ENCODE measurements at places on chromosomes 1 and 21. TPM values are rescaled to one million over a fixed set of nuclear protein-coding genes. Genes with fewer than 3 reads are reported as not detected.

DNA sequence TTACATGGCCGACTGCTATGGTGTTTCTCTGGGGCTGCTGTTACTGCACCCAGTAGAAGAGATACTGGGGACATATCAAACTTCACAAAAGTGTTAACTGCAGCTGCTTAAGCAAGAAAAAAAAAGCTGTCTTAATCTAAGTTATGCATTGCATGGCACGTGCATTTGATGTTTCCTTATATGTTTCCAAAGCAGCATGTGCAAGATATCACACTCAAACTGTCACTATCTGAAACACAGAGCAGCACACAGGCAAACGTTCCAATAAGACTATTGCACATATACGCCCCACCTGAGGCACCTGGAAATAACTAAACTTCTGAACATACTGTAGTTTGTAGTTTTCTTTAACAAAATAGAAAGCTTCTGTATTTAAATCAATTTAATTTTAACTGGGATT is 671.4 kb upstream of the ADGRL2 start:
- H3K4me3 ChIP-seq: no peak overlapping the region
- no peaks in the 10 kb centered on the region for H3K27me3 ChIP-seq
- H3K36me3 ChIP-seq: no peaks in the 10 kb centered on the region
- no peak overlapping the region for H3K27ac ChIP-seq
- DNase-seq: no peak

GRCh38 chr1:88451856-88452255 is 232.2 kb upstream of the PKN2 start:
- H3K27ac ChIP-seq: no peak overlapping the region
- no peaks in the 10 kb centered on the region for H3K36me3 ChIP-seq
- no peak overlapping the region for H3K4me3 ChIP-seq
- no peaks in the 10 kb centered on the region for H3K27me3 ChIP-seq
- DNase-seq: no peak

GRCh38 chr21:44697811-44698734 is 1.1 kb downstream of the KRTAP10-12 start:
- no peaks in the 10 kb centered on the region for H3K36me3 ChIP-seq
- peaks cover 3% of the 10 kb centered on the region for H3K4me1 ChIP-seq
- DNase-seq: no peak
- H3K27ac ChIP-seq: no peak overlapping the region

GRCh38 chr1:67313934-67314671 is 6.4 kb downstream of the IL12RB2 start:
- DNase-seq: no peak
- H3K4me3 ChIP-seq: peak overlapping the region; percentile 47
- peak overlapping the region; percentile 95 for H3K27ac ChIP-seq
- H3K36me3 ChIP-seq: peaks cover 57% of the 10 kb centered on the region
- H3K27me3 ChIP-seq: no peaks in the 10 kb centered on the region

The SPRR1A gene
- not detected for total RNA-seq

- no peak overlapping the region for H3K4me3 ChIP-seq
- peaks cover 15% of the 10 kb centered on the region for H3K36me3 ChIP-seq
- DNase-seq: no peak
- peaks cover 18% of the 10 kb centered on the region for H3K4me1 ChIP-seq
- H3K27ac ChIP-seq: no peak overlapping the region
Measured at GRCh38 chr1:246631426-246631825, 65.2 kb downstream of the CNST start.

The NR1I3 gene
- total RNA-seq: not detected

DNA sequence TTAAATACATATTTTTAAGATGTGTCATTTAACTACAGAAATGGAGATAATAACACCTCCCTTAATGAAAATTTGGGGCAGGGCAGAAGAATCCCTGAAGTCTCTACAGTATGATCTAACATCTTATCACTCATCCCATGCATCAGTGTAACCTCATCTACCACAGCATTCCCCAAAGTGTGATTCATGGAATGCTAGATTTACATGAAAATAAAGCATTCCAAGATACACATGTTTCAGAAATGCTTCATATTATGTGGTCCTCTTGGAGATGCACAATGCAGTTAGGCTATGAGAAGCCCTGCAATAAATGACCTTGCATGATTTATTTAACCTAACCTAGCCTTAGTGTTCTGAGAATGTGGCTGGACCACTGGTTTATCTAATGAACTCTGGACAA is 166.9 kb upstream of the SYT6 start:
- no peak for DNase-seq
- H3K4me3 ChIP-seq: no peak overlapping the region

- no peak overlapping the region for H3K27ac ChIP-seq
- DNase-seq: no peak
- H3K4me1 ChIP-seq: peaks cover 12% of the 10 kb centered on the region
- H3K27me3 ChIP-seq: peaks cover 64% of the 10 kb centered on the region
Measured at GRCh38 chr1:178091986-178092745, 1.7 kb upstream of the RASAL2 start.

DNA sequence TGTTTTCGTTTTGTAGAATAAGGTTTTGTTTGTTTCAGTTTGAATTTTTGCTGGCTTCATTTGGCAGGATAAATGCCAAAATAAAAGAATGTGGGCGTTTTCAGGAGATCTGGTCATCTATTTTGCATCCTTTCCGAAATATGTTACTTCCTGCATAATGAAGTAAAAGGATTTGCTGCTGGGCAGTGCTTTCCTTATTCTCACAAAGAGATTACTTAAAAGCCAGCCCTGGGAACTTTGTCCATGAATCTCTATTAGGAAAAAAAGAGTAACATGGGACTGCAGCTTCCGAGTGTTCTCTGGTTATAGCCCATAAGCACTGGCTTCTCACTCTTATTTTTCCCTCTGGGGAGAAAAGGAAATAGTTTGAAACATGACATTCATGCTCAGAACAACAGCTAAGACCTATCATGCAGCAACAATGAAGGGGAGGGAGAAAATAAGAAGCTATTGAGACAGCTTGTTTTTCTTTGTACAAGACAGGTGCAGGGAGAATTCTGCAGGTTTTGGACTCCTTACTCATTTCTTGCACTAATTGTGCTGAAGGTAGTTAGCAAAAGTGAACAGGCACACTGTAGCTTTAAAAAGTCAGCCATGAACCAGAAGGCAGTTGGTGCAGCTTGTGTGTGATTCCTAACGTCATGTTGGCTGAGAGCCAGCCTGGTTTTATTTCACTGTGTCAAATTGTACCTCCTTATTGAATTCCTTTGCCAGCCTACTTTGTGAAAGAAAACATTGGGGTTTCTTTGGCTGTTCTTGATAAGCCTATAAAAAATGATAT is at the start of gene SAMD13:
SAMD13 (plus strand) TSS at position 705 of the 781 bp plus-strand sequence. CDS start 1,527 bp downstream, outside the sequence.
- H3K4me1 ChIP-seq: peaks cover 48% of the 10 kb centered on the region
- H3K36me3 ChIP-seq: no peaks in the 10 kb centered on the region
- H3K27me3 ChIP-seq: no peaks in the 10 kb centered on the region
- H3K27ac ChIP-seq: no peak within 1 kb of the TSS

- peaks cover 16% of the 10 kb centered on the region for H3K36me3 ChIP-seq
- no peak for DNase-seq
- H3K4me1 ChIP-seq: no peaks in the 10 kb centered on the region
- H3K27me3 ChIP-seq: no peaks in the 10 kb centered on the region
- H3K4me3 ChIP-seq: no peak overlapping the region
Measured at GRCh38 chr1:103509250-103509649, 16.2 kb upstream of the RNPC3 start.

- DNase-seq: no peak
- no peak overlapping the region for H3K27ac ChIP-seq
- H3K4me3 ChIP-seq: no peak overlapping the region
Measured at GRCh38 chr1:86581231-86581630, 34.4 kb downstream of the CLCA4 start.

- no peaks in the 10 kb centered on the region for H3K4me1 ChIP-seq
- DNase-seq: no peak
- H3K27me3 ChIP-seq: peaks cover 4% of the 10 kb centered on the region
- no peaks in the 10 kb centered on the region for H3K36me3 ChIP-seq
- H3K27ac ChIP-seq: no peak overlapping the region
Measured at GRCh38 chr1:183296782-183297181, 110.7 kb downstream of the LAMC2 start.

The PRAMEF8 gene
- total RNA-seq: not detected

The LCE2C gene
- total RNA-seq: not detected

The KRTAP7-1 gene
- total RNA-seq: not detected

The ANKRD45 gene
- not detected for total RNA-seq

DNA sequence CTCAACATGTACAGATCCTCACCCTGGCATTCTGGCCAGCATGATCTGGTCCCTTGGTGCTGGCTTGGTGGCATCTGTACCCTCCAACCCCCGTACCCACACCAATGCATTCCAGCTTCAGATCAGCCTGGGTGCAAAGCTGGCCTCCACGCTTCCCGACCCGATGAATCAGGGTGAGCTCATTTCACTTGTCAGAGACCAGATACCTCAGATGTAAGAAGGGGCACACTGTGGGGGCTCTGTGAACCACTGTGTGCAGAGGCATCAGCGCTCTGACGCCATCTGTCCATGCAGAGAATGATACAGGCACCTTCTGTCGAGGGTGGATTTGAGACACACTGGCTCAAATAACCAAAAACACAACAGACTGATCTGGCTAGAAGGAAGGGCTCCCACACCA is 76.6 kb downstream of the DMRTB1 start:
- H3K27me3 ChIP-seq: no peaks in the 10 kb centered on the region
- no peaks in the 10 kb centered on the region for H3K36me3 ChIP-seq
- no peaks in the 10 kb centered on the region for H3K4me1 ChIP-seq
- H3K27ac ChIP-seq: no peak overlapping the region

GRCh38 chr1:54266195-54266594 is 66.2 kb downstream of the MRPL37 start:
- peaks cover 14% of the 10 kb centered on the region for H3K4me1 ChIP-seq
- H3K27ac ChIP-seq: no peak overlapping the region
- H3K4me3 ChIP-seq: no peak overlapping the region
- no peaks in the 10 kb centered on the region for H3K27me3 ChIP-seq

- H3K27me3 ChIP-seq: no peaks in the 10 kb centered on the region
- H3K27ac ChIP-seq: no peak overlapping the region
- no peaks in the 10 kb centered on the region for H3K4me1 ChIP-seq
- no peak overlapping the region for H3K4me3 ChIP-seq
Measured at GRCh38 chr1:169970114-169970513, 76.4 kb upstream of the SCYL3 start.

The TTLL10 gene
- total RNA-seq: not detected

DNA sequence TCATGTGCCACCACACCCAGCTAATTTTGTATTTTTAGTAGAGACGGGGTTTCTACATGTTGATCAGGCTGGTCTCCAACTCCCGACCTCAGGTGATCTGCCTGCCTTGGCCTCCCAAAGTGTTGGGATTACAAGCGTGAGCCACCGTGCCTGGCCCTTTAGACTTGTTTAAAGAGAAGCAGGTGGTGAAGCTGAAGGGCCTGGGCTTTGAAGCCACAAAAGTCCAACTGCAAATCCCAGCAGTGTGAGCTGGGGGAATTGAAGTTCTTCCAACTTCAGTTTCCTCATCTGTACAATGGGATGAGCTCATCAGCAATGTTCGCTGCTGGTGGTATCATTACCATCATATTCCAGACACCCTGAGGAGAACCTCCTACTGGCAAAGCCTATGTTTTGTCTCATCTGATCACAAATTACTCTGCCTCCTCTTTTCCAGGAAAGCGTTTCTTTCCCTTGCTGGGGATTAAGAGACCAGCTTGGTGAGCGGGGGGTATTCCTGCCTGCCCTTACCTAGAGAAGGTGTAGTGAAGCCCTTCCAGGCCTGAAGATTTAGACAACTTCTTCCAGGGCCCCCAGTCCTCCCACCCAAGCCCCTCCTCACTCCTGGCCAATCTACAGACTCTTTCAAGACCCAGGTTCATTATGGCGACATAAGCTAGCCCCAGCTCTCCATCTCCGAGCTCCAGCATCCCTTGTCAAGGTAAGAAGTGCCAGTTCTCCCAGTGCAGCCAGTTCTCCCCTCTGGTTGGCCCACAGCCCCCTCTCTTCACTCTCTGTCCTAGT is 2.4 kb upstream of the SHISA4 start:
- no peak overlapping the region for H3K27ac ChIP-seq
- peaks cover 3% of the 10 kb centered on the region for H3K4me1 ChIP-seq
- no peaks in the 10 kb centered on the region for H3K36me3 ChIP-seq

DNA sequence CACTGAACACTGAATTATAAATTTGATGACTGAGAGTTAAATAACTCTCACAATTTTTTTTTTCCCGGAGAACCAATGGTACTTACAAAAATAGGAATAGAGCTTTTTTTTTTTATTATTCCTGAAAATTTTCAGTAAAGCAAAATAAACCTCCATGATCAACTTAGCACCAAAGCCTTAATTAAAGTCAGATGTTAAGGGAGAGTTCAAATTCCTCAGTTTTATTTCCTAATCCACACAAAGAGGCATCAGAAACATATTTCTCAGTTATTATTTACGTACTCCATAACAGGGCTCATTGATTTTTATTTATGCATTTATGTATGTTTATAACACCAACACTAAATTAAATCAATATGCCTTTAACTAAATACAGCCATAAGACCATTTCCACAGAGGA is 55.5 kb downstream of the PLPPR5 start:
- H3K27me3 ChIP-seq: no peaks in the 10 kb centered on the region
- no peaks in the 10 kb centered on the region for H3K4me1 ChIP-seq
- no peak for DNase-seq
- no peaks in the 10 kb centered on the region for H3K36me3 ChIP-seq
- no peak overlapping the region for H3K4me3 ChIP-seq
- no peak overlapping the region for H3K27ac ChIP-seq

The AMIGO1 gene
- 1.5 TPM for total RNA-seq

GRCh38 chr21:42670884-42671283 is 17.5 kb downstream of the PDE9A start:
- no peak for DNase-seq
- H3K27me3 ChIP-seq: no peaks in the 10 kb centered on the region
- H3K36me3 ChIP-seq: no peaks in the 10 kb centered on the region
- no peak overlapping the region for H3K27ac ChIP-seq
- no peak overlapping the region for H3K4me3 ChIP-seq
- peaks cover 2% of the 10 kb centered on the region for H3K4me1 ChIP-seq

GRCh38 chr1:48955774-48956173 is 179.1 kb upstream of the BEND5 start:
- peaks cover 6% of the 10 kb centered on the region for H3K27me3 ChIP-seq
- H3K4me3 ChIP-seq: no peak overlapping the region
- H3K36me3 ChIP-seq: no peaks in the 10 kb centered on the region
- no peaks in the 10 kb centered on the region for H3K4me1 ChIP-seq
- DNase-seq: no peak

DNA sequence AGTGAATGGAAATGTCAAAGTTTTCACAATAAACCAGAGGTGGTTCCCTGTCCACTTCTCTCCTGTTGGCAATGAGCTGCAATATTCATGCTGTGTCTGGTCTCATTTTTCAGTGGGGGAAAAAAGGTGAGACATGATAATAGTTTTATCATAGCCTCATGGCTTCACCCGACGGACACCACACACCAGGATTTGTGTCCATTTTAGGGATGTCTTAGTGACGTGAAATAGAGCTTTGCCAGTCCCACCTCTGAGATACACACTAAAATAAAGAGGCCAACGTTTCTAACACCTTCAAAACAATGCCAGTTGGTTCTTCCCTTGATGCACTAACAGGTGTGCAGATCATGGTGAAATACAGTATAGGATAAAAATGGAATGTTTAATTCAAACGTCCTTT is 91.5 kb upstream of the TLR5 start:
- DNase-seq: no peak
- H3K4me1 ChIP-seq: peaks cover 54% of the 10 kb centered on the region
- no peaks in the 10 kb centered on the region for H3K27me3 ChIP-seq
- no peak overlapping the region for H3K4me3 ChIP-seq
- no peak overlapping the region for H3K27ac ChIP-seq

GRCh38 chr1:205505076-205505729 is 734 bp downstream of the CDK18 start:
- DNase-seq: no peak
- peak overlapping the region; percentile 65 for H3K4me3 ChIP-seq
- H3K27me3 ChIP-seq: no peaks in the 10 kb centered on the region
- H3K36me3 ChIP-seq: no peaks in the 10 kb centered on the region
- peaks cover 13% of the 10 kb centered on the region for H3K4me1 ChIP-seq
- no peak overlapping the region for H3K27ac ChIP-seq

Data from activated naive CD4-positive, alpha-beta T cell treated with anti-CD3 and anti-CD28 coated beads for 36 hours (primary cell).